A549 treated with CORT108297 at 1 μM for 4 hours (cell line): ENCODE measurements at places on chromosomes 6 and 20. TPM values are rescaled to one million over a fixed set of nuclear protein-coding genes. Genes with fewer than 3 reads are reported as not detected.

Gene UST
- total RNA-seq, result 2.3 to 3.3 TPM (median 2.6 TPM) in 5 replicates

Gene SYCP2
- total RNA-seq, result 0.35 to 0.60 TPM (median 0.50 TPM) in 5 replicates

Gene UBE2C
- total RNA-seq, result 232 to 256 TPM (median 248 TPM) in 5 replicates

Gene PTK6
- total RNA-seq, result 2.2 to 3.5 TPM (median 3.2 TPM) in 5 replicates

Gene FERMT1
- 15.4 to 17.4 TPM (median 16.2 TPM) in 5 replicates for total RNA-seq

Gene AVP
- not detected in 5 replicates for total RNA-seq
